NAMALWA (cell line): ENCODE measurements at places on chromosomes 11 and 22.

DNA sequence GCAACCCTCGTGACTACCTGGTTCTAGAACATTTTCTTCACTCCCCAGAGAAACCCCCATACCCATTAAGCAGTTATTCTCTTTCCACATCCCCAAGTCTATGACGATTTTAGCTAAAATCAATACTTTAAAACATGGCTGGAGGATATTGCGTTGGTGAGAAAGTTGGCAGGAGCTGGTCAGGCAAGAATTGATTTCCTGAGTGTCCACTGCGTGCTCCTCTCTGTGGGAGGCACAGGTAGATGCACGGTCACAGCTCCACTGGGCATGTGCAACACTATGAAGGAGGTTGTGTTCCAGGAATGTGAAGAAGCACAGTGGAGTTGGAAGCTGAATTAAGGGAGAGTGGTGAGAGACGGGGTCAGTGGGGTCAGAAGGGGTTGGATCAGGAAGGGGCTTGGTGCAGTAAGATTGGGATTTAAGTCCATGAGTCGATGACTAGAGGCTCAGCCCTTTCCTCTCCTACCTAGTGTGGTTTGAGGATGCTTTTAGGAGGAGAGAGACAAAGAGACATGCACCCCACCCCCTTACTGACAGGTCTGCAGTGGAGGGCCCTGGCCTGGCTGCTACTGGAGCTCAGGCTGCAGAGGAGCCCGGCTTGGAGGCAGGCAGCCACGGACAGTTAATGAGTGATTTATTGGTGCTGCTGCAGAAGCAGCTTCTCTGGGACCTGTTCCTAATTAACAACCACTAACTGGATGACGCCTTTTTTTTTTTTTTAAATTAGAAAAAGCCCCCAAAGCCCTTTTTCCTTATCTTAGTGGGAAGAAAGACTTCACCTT lies 395.6 kb downstream of the TENM4 start:
- no peak for DNase-seq

GRCh38 chr22:42841444-42841843 lies 15.6 kb downstream of the ARFGAP3 start:
- no peak for DNase-seq

DNA sequence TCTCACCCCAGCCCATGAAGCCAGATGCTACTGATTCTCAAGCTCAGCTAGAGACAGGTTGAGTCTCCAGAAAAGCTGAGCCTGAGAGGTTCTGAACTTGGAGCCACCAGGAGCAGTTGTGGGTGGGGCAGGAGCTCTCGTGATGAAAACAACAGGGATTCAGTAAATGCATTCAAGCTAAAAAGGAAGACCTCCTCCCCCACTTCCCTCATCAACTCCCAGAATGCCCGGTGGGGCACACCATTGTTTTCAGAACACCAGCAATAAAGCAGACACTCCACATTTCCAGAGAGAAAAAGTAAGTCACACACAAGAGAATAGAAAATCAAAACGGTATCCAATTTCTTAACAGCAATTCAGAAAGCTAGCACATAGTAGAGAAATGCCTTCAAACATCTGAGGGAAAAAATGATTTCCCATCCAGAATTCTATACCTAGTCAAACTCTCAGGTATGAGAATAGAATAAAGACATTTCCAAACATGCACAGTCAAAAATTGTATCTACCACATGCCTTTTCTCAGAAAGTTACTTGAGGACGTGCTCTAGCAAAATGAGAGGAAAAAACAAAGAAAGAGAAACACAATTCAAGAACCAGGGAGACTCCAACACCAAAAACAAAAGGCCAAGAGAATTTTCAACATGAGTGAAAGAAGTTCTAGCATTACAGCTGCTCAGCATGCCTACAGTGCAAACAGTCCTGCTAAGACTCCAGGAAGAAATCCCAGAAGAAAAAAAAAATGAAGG lies 56.8 kb downstream of the CDKN1C start:
- DNase-seq, result no peak

DNA sequence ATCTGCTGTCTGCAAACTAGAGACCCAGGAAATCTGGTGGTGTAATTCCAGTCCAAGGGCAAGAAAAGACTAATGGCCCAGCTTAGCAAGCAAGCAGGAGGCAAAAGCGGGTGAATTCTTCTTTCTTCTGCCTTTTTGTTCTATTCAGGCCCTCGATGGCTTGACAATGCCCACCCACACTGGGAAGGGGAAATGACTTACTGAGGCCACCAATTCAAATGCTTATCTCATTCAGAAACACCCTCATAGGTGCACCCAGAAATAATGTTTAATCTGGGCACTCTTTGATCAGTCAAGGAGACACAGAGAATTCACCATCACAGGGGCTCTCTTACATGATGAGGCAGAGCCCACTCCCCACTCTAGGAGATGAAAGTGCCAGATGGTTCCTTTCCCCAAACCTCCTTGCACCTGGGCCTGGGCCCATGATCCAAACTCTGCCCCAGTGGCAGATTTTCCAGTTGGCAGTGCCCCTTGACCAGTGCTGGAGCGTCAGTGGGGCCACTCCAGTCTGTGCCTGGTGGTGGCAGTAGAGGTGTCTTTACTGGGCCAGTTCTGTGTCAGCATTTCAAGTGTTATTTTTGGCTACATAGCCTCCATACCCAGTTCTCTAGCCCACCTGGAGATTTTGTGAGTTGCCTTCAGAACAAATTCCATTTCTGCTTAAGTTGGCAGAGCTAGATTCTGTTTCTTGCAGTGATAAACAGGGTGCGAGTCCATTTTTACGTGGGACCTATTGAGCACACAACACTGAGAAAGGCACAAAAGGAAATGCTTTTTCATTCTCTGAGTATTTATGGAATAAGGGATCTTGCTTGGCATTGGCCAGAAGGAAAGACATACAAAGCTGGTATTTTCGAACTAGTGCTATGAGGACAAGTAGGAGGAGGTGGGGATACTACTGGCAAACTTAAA lies 7.5 kb downstream of the ELMOD1 start:
- DNase-seq, result peak; percentile 56

GRCh38 chr11:123238297-123238696 lies 43.2 kb upstream of the CLMP start:
- DNase-seq, result no peak

DNA sequence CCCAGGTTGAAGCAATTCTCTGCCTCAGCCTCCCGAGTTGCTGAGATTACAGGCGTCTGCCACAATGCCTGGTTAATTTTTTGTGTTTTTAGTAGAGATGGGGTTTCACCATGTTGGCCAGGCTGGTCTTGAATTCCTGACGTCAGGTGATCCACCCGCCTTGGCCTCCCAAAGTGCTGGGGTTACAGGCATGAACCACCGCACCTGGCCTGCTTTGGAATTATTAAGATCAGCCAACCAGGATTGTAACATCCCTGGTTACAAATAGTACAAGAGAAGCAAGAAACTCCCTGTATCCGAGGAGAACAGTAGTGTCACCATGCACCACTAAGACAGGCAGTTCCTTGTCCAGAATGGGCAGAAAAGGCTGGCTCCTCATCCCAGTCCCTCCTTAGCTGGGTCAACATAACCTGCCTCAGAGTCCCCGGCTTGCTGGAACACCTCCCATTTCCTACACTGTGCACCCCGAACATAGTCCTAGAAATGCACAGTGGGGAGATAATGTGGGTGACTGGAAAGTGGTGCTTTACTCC lies 77.2 kb upstream of the INCENP start:
- DNase-seq, result no peak

GRCh38 chr22:21451545-21452520 lies 15.4 kb upstream of the TMEM191C start:
- no peak for DNase-seq

- no peak for DNase-seq
Observed at GRCh38 chr22:41816241-41816640, 15.8 kb downstream of the CCDC134 start.

GRCh38 chr11:113881856-113882255 lies 6.5 kb upstream of the USP28 start:
- DNase-seq, result no peak

GRCh38 chr11:12091956-12092558 lies 18.3 kb upstream of the MICAL2 start:
- no peak for DNase-seq

GRCh38 chr22:48358886-48359612 lies 1468.6 kb downstream of the BRD1 start:
- DNase-seq, result no peak

DNA sequence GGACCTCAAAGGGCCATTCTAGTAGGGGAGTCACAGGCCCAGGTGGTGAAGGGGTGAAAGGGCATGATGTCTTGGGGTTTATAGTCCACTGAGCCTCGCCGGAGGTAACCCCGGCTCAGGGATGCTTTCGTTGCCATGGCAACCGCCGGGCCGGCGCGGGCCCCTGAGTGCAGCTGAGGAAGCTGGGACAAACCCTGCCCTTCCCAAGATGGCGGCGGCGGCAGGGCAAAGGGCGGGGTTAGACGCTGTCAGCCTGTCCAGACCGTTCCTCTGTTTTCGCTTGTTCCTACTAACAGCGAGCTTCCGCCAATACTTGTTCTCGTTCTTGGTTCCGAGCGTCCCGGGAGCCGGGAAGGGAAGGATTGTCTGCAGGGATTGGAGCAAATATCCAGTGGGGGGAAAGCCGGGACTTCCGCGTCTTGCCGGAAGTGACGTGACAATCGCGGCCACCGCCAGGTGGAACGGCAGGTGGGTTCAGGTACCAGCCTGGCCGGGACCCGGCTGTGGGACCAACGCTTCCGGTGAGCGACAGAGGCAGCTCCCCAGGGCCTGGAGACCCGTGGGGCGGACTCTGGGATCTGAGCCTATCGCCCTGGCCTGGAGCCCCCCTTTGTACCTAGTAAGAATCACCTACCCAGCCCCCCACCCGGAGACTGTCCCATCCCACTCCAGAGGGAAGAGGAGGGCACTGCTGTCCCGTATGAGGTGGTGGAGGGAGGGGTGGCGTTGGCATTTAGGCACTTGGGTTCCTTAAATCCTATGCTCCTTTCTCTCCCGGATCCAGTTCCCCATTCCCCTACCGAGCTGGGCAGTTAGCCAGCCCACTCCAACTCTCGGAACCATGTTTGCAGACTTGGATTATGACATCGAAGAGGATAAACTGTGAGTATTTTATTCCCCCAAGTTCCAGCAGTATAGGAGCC lies at the start of gene PICK1:
Gene PICK1, plus strand, starts transcription at position 436 of the 923 bp plus-strand sequence. Its CDS starts 406 bp downstream, at position 842.
- peak; percentile 80 for DNase-seq

- DNase-seq, result peak; percentile 61
Observed at GRCh38 chr11:2930704-2931419, 1.6 kb upstream of the PHLDA2 start.

DNA sequence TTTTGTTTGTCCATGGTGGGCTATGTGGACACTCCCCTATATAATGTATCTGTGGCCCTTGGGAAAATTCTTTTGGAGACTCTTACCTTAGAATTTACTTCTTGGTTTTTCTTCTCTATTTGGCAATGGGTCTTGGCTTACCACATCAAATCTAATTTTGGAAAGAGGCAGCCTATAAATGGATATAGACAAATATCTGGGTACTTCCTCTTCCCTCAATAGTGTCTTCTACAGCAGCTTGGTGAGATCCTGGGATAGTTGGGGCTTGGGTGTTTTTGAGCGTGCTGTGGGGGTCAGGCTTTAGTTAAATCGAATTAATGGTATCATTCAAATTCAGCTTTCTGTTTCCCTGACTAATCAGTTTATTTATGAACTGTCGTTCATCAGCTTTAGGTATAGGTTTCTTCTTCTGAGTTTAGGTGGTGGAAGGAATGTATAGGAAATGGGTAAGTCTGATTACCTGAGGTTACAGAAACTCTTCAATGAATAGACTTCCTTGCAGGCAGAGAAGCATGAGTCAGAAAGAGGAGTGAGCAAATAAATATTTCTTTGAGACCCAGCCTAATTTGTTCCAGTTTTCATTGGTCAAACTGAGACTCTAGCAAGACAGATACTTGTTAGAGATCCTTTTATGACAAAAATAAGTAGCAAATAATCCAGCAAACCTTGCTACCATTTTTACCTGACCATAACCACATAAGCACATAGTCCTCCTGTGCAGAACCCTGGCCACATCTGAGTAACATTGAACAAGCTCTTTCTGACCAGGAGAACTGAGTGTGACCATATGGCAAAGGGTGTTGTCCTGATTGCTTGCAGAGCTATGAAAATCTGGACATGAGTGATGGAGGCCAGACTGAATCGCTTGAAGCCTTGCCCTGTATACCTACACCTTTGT lies 68.6 kb upstream of the SORL1-AS1 start:
- no peak for DNase-seq

DNA sequence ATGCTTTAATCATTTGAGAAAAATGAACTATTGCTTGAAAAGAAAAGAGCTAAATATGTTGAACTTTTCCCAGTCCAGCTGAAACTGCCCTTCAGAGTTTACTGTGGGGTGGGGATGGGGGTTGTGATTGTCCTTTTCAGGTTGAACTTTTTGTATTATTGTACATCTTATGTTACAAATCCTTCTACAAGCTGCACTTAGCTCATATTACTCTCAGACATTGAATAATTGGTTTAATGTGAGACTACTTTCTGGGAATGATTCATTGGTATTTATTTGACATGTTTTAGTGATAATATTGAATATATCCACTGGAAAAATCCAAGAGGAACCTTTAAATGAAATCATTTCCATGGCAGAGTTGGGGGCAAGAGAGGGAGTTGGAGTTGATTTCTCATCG lies 84.9 kb downstream of the ATXN10 start:
- no peak for DNase-seq

DNA sequence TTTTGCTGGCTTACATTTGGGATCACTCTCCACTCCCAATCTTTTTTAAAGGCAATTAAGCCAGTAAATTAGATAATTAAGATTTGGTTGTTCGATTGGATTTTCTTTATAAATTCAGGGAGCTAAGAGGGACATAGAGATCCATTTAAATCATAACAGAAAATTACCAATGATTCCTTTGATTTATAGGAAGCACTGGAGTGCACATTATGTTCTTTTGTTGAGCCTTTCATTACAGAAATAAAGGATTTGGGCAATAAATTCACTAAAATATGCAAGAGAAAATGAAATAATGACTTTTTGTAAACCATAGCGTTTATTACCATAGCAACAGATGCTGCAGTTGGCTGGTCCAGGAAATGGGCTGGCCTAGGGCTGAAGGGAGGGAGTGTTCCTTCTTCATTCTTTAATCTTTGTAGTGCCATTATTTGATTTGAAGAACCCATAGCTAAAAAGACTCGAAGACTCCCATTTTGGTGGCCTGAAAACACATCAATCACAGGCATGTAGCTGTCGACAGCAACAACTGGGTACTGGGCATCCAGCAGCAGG lies 73.0 kb downstream of the C2CD3 start:
- no peak for DNase-seq

DNA sequence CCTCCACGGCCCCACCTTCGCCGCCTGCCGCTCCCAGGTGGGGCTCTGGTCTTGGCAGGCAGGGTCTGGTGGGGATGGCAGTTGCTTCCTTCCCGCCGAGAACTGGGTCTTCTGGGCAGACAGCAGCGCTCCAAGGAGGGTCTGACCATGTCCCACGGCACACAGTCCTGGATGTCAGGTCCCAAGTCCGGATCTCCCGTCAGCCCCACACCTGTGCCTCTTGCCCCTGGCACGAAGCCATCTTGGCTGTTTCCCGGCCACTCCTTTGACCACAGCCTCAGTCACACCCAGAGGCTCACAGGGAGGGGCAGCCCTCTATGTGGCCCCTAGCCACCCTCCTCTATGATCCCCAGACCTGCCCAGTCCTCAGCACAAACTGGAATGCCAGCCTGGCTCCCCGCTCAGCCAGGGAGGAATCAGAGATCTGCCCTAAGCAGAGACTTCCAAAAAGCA lies 14.3 kb downstream of the MUC5B start:
- no peak for DNase-seq
